AML-193 (cell line): ENCODE measurements at places on chromosomes 7 and 10.
A peak's percentile ranks its signal among the peaks of the same experiment; 100 is the strongest.

DNA sequence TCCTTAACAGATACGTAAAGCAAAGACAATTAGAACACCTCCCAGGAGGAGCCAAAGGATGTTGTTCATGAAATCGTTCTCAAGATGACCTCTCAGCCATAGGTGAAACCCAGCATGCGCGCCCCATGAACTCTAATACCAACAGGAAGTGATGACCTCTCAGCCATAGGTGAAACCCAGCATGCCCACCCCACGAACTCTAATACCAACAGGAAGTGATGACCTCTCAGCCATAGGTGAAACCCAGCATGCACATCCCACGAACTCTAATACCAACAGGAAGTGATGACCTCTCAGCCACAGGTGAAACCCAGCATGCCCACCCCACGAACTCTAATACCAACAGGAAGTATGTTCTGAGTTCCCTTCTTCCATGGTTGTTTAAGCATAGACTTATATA, 205.2 kb upstream of the ADARB2 start:
- no peak for DNase-seq

DNA sequence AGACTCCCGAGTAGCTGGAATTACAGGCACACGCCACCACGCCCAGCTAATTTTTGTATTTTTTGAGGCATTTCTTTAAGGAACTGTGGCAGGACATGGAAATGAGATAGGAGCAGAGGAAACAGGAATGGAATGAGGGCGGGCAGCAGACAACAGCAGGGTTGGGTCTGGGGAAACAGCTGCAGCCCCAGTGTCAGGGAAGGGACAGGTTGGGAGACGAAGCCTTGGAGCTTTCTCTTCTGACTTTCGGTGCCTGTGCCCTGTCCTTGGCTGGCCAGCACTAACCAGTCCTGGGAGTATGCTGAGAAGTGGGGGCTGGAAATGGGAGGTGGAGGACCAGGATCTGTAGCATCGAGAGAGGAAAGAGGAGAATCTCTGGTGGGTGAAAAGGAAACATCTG, 47.4 kb downstream of the ATOH7 start:
- DNase-seq = no peak

GRCh38 chr7:80661729-80662128, 23.3 kb downstream of the CD36 start:
- no peak for DNase-seq

DNA sequence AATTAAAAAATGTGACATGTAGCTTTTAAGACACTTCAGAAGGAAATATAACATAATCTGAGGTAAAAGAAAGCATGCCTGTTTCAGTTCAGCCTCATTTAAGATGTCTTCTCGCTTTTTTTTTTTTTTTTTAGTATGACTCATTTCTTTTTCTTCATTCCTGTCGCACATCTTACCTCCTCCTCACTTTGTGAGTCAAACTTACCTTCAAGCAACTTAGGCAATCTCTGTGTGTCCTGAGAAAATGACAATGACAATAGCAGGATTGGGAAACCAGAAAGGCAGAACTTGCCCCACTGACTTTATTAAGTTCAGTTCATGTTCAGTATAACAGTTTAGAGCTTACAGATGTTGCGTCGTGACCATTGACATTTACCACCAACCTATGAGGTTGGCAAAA, 7.7 kb downstream of the PTN start:
- DNase-seq = no peak

- no peak for DNase-seq
Observed at GRCh38 chr10:1044964-1045363, 4.0 kb downstream of the IDI1 start.

GRCh38 chr10:124138883-124139348, 45.5 kb upstream of the CHST15 start:
- no peak for DNase-seq

DNA sequence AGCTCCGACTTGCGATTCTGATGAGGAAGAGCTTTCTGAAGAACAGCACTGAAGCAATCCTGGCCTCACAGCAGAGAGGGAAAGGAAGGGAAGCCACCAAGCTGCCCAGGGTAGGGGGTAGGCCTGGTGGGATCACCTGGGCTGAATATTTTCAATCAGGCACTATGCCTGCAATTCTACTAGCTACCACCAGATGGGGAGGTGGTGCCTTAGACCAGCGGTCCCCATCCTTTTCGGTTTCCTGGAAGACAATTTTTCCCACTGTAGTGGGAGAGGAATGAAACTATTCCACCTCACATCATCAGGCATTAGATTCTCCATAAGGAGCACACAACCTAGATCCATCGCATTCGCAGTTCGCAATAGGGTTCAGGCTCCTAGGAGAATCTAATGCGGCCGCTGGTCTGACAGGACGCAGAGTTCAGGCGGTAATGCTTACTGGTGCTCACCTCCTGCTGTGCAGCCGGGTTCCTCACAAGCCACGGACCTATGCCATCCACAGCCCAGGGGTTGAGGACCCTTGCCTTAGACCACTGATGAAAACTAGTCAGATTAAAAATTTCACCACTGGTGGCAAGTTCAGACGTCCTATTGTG, 2.7 kb downstream of the LRRC20 start:
- DNase-seq = peak; percentile 18

DNA sequence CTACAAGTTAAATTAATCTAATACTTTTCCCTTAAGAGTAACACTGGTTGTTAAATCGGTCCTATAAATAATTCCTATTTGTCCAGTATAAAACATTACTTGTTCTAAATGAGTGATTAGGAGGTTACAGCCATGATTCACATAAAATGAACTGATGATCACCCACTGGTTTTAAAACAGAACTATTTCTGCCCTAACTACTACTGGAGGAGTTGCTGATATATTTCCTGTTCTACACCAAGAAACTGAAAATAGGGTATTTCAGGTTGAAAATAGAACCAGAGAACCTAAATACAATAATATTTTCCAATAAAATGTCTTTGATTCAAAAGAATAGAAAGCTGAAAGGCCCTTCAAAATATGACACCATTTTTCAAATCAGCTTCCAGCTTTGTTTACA, 30.9 kb downstream of the DNAJC1 start:
- DNase-seq = no peak

DNA sequence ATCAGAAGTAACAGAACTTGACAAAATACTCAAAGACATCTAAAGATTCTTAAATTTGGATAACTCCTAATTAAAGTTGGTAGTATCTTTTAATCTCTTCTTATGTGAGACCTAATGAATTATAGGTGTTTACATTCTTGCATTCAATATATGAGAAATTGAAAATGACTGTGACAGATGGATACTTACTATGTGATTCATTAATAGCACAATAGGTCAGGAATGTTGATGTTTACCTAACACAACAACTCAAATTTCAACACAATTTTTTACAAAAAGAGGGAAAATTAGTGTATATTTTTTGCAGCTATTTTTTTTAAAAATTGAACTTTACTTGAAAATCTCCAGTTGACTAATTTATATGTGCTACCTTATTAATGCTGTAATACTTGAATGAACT, 31.7 kb upstream of the MCU start:
- no peak for DNase-seq

DNA sequence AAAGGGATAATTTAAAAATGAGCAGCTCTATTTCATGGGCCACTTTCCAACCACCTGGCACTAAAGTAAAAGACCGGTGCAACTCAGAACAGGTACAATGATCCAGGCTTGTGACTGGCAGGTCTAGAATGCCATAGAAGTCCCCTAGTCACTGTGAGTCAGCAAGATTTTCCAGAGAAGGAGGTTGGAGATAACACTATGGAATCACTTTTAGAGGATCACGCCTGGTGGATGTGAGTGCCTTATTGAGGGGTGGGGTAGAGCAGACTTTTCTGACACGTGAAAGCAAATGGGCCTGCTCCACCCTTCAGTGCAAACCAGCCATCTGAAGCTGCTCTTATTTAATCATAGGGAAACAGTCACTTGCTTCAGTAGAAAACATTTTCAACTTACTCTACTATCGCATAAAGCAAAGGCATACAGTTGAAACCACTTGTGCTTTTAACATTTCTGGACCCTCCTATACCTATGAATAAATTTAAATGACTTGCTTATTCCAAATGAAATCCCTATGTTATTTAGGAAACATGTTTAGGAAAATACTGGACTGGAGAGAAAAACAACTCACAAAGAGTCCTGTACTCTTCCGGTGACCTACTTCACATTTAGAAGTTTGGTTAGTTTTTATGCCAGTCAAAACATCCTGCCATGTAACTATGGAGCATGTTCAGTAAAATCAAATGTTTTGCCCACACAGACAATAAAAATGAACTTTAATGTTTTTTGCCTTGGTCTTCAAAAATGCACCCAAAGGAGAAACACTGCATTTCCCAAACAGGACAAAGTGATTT, 21.5 kb upstream of the AKR1C1 start:
- no peak for DNase-seq

- DNase-seq = no peak
Observed at GRCh38 chr10:108404155-108404554, 1239.6 kb upstream of the SORCS1 start.

GRCh38 chr10:47030191-47030703, 119.0 kb downstream of the PTPN20 start:
- DNase-seq = no peak

DNA sequence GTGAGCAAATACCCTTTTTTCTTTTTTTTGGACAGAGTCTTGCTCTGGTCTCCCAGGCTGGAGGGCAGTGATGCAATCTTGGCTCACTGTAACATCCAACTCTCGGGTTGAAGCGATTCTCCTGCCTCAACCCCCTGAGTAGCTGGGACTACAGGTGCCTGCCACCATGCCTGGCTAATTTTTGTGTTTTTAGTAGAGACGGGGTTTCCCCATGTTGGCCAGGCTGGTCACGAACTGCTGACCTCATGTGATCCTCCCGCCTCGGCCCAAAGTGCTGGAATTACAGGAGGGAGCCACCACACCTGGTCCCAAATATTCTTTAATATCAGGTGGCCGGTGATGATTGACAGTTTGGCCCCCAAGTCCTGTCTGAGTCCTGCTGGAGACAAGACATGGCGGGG, 6.6 kb downstream of the LAT2 start:
- peak; percentile 59 for DNase-seq

DNA sequence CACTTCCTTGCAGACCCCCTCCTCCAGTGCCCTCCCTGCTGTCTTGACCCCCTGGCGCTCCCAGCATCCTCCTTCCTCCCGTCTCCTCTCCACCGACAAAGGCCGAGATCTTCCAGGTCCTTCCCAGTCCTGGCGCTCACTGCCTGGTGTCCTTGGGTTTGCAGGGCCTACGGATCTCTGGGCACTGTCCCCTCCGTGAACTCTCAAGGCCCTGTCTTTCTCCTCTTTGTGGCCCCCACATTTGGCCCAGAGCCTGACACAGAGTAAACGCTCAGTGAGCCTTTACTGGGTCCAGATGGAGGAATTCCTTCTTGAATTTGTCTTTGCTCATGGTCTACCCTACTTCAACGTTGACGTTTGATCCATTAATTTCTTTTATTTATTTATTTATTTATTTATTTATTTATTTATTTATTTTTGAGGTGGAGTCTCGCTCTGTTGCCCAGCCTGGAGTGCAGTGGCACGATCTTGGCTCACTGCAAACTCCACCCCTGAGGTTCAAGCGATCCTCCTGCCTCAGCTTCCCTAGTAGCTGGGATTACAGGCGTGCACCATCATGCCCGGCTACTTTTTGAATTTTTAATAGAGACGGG, 29.7 kb downstream of the TMEM270 start:
- no peak for DNase-seq

GRCh38 chr7:43700646-43701499, 28.4 kb downstream of the COA1 start:
- DNase-seq = no peak

- no peak for DNase-seq
Observed at GRCh38 chr7:154096-154799, 38.1 kb upstream of the FAM20C start.

- DNase-seq = no peak
Observed at GRCh38 chr7:156374335-156374734, 266.2 kb upstream of the RNF32 start.

DNA sequence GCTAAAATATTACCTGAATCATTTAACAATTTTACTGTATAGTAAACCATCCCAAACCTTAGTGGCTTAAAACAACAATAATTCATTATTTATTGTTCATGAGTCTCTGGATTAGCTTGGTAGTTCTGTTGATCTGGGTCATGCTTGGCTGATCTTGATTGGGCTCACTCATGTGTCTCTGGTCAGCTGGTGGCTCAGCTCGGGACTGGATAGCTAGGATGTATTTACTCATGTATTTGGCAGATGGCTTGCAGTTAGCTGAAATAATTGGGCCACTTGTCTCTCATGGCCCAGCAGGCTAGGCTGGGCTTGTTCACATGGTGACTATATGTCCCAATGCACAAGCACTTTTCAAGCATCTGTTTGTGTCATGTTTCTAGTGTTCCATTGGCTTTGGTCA, 262.8 kb downstream of the BBS9 start:
- DNase-seq = no peak

- peak; percentile 90 for DNase-seq
Observed at GRCh38 chr7:14751461-14751860, 151.1 kb downstream of the DGKB start.

DNA sequence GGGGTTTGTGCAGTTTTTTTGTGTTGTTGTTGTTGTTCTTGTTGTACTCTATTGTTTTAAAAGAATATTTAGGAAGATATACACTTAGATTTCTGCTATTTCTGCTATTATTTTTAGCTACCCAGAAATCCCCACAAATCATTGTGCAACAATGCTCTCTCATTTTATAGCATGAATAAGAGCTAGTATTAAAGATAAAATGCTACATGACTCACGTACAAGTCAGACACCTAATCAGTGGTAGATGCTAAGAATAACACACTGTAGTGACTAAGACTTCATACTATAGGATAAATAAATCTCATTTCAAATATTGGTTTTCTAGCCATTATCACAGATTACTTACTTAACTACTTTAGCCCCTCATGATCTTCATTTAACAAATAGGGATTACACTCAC, 920.5 kb downstream of the KCNMA1 start:
- no peak for DNase-seq

DNA sequence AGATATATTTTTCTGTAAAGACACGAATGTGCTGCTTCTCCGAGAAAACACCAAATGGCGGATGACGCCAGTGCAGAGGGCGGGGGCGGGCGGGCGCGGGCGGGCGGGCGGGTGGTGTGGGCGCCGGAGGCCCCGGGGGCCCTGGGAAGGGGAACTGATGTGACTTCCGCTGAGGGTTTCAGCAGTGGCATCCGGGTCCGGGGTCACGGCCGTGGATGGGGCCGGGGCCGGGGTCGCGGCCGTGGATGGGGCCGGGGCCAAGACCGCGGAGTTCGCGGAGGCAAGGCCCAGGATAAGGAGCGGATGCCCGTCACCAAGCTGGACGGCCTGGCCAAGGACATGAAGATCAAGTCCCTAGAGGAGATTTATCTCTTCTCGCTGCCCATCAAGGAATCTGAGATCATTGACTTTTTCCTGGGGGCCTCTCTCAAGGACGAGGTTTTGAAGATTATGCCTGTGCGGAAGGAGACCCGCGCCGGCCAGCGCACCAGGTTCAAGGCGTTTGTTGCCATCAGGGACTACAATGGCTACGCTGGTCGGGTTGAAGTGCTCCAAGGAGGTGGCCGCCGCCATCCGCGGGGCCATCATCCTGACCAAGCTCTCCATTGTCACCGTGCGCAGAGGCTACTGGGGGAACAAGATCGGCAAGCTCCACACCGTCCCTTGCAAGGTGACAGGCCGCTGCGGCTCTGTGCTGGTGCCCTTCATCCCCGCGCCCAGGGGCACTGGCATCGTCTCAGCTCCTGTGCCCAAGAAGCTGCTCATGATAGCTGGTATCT, 20.3 kb upstream of the IGF2BP3 start:
- DNase-seq = no peak
